ENCODE measurements at places on chromosomes 4 and X.

GRCh38 chrX:54747733-54748393, 50.2 kb downstream of the ITIH6 start:
- no peak for DNase-seq

- DNase-seq = no peak
These were observed 77.3 kb upstream of the TMEM47 start for GRCh38 chrX:34734383-34734782.

DNA sequence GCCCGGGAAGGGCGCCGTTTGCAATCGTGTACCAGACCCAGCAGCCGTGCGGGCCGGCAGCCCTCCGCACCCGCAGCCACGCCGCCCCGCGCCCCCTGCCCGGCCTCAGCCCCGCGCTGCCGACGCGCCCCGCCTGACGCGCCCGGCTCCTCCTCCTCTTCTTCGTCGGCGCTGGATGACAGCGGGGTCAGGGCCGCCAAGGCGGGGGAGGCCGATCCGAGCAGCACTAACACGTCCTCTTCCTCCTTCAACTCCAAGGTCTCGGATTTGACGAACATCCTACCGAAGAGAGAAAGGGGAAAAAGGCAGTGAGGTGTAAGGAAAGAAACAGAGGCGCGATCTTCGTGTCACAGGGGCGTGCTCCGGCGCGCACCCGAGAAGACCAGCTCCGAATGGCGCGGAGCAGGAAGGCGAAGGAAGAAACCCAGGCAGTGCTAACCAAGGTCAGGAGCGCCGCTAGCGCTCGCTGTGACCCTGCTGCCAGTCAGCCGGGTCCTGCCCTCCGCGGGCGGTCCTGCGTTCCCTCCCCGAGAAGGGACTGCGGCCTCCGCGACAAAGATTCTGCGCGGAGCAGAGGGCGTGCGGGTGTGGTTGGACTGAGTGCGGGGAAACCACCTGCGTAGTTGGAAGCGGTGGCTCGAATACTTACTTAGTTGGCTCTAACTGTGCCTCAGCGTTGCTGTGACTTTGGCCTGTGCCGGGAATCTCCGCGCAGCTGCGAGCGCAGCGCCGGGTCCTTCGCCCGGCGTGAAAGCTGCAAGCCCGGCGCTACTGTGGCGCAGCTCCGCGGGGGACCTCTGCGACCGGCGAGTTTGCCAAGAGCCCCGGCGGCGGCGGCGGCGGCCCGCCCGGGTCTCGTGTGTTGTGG, 548 bp downstream of the NEUROG2 start:
- no peak for DNase-seq

DNA sequence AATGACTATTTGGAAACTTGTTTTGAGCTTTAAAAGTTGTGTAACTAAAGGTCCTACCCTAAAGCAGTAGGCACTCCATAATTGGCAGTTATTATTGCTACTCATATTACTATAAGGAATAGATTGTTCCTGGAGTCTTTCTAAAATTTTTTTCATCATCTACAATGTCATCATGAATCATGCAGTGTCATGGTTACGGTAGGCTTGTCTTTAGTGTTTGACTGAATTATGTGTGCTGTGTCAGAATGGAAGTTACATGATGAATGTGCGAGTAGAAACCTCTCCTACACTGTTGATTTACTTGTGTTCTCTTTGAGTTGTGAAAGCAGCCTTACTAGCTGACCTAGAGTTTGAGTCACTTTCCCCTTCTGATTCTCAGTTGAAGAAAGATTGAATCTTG, 1099.9 kb downstream of the RAPGEF2 start:
- no peak for DNase-seq

- no peak for DNase-seq
These were observed 108.1 kb upstream of the STOX2 start for GRCh38 chr4:183797011-183797444.

DNA sequence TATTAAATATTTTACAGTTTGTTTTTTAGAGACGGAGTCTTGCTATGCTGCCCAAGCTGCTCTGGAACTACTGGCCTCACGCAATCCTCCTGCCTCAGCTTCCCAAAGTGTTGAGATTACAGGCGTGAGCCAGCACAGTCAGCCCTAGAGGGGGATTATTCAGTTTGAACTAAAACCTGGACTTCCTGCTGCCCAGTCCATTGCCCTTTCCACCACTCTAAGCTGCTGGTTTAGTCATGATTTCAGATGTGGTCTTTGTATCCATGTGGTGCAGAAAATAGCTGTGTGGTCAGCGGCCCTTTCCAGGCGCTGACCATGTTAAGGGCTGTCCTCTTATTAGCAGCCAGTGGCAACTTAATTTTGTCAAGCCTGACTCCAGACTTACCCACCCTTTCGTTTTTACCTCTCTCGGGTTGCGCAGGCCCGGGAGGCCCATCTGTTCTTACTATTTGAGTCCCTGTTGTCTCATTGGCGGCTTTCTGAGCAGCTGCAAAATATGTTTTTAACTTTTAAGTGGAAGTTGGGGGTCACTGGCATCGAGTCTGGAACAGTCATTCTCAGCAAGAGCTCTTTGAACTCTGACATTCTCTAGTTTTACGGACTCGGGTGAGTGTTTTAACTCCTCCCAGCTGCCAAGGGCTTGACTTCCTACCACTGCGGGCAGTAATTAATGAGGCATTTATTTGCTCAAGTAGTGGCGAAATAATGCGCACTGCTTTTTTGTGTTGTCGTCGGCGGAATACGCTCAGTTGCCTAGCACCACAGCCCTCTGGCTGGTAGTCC, 773 bp upstream of the VMA21 start:
- no peak for DNase-seq

DNA sequence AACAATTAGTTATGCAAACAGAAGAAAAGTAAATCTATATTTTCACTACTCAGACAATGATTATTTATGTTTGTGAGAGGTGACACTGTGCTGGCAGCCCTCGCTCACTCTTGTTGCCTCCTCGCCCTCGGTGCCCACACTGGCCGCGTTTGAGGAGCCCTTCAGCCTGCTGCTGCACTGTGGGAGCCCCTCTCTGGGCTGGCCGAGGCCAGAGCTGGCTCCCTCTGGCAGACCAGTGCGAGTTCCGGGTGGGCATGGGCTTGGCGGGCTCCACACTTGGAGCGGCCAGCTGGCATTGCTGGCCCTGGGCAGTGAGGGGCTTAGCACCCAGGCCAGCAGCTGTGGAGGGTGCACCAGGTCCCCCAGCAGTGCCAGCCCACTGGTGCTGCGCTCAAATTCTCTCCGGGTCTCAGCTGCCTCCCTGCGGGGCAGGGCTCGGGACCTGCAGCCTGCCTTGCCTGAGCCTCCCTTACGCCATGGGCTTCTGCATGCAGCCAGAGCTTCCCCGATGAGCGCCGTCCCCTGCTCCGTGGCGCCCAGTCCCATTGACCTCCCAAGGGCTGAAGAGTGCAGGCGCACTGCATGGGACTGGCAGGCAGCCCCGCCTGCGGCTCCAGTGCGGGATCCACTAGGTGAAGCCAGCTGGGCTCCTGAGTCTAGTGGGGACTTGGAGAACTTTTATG, 902.6 kb downstream of the PDHA2 start:
- no peak for DNase-seq

DNA sequence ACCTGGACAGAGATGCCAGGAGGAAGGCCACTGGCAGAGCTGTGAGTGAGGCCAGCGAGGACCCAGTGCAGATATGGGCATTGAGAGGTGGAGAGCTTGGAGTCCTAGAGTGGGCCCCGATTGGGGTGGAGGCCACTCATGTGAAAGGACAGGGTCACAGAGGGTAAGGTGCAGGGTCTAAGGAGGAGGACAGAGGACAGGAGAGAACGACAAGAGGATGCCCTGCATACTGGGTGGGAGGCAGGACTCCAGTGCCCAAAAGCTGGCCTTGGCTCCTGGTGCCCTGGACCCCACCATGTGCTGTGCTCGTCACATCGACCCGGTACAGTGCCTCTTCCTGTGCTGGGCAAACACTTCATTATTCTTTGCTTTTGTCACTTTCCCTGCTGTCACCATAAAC, 66.7 kb downstream of the NAT8L start:
- no peak for DNase-seq

DNA sequence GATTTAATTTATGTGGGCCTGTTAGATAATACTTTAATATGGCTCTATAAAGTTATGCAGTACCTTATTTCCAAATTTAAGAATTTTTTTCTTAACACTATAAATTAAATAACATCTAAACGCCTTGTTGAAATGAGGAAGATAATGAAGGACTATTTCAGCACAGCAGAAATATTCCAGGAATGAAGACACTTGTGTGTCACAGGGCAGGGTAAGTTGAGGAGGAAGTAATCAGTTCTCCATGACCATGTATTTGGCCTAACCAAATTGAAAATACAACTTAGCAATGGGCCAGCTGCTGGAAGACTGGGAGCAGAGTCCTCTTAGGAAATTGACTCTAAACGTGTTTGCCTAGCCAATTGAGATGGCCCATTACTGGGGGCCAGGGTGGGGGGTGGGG, 16.9 kb downstream of the CXCL3 start:
- no peak for DNase-seq

GRCh38 chrX:109774706-109775105, 41.6 kb upstream of the ACSL4 start:
- DNase-seq = no peak

- no peak for DNase-seq
These were observed 34.6 kb downstream of the BCLAF3 start for GRCh38 chrX:19956306-19956705.

GRCh38 chrX:41406201-41406600, 40.9 kb upstream of the NYX start:
- DNase-seq = no peak

GRCh38 chrX:133097031-133097430, at the start of gene USP26:
USP26 (minus strand) TSS chrX:133097109; CDS start chrX:133028220, 68,889 bp downstream.
- no peak for DNase-seq

DNA sequence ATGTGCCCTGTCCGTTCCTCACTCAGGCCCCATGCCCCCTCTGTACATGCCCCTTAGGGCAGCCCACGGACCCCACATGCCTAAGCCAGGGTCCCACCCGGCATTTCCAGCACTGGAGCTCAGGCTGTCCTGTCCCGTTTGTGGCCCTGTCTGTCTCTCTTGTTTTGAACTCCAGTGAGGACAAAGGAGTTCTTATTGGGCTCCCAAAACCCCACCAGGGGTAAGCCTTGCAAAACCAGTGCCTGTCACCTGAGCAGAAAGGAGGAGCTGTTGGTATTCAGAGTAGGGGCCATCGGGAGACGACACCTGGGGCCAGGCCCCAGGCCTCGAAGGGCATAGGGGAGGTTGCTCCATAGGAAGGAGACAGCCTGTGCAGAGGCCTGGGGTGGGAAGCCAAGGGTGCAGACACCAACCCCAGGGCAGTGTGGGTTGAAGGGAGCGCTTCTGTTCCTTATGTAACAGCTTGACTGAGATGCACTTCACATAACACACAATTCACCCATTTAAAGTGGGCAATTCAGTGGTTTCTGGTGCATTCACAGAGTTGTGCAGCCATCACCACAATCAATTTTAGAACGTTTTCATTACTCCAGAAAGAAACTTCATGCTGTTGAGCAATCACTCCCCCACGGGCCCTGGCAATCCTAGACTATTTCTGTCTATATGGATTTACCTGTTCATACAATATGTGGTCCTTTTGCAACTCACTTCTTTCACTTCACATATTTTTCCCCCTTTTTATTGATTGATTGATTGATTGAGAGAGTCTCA, 31.7 kb downstream of the MAN2B2 start:
- DNase-seq = no peak

GRCh38 chrX:776529-777230, 146.1 kb downstream of the SHOX start:
- no peak for DNase-seq

DNA sequence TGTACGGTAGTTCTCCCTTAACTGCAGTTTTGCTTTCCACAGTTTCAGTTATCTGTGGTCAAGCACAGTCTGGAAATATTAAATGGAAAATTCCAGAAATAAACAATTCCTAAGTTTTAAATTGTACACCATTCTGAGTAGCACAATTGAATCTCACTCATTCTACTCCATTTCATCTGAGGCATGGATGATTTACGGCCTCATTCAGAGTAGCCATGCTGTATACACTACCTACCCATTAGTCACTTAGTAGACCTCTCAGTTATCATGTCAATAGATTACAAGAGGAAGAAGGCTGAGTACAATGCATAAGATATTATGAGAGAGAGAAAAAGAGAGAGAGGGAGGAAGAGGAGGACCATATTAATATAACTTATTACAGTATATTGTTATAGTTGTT, 77.5 kb downstream of the ENOX2 start:
- no peak for DNase-seq

- DNase-seq = no peak
These were observed 393.5 kb upstream of the PITX2 start for GRCh38 chr4:111016416-111016815.

- DNase-seq = no peak
These were observed 29.6 kb downstream of the TRIM2 start for GRCh38 chr4:153233761-153234371.

- DNase-seq = no peak
These were observed 752 bp downstream of the MBTPS2 start for GRCh38 chrX:21840193-21840545.

DNA sequence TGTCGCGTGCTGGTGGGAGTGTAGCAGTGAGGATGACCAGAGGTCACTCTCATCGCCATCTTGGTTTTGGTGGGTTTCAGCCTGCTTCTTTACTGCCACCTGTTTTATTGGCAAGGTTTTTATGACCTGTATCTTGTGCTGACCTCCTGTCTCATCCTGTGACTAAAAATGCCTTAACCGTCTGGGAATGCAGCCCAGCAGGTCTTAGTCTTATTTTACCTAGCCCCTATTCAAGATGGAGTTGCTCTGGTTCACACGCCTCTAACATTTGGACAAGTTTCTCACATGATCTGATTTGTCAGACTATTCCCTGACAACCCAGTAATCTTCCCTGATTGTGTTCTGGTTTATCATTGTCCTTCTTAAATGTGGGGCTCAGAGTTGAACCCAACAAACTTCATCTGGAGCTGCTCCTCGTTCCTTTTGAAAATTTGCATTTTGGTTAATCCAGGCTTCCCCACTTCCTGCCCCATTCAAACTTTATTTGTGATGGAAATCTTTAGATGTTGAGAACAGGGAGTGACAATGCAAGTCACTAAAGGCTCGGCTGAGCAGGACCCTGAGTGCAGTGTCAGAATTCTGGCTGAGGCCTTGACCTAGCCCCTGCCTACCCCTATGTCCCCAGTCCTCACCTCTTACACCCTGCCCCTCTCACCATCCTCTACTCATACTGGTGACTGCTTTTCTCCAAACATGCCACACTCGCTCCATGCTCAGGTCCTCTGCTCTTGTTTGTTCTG, 226.8 kb downstream of the STIM2 start:
- DNase-seq = no peak

GRCh38 chr4:67697860-67698687, 2.9 kb downstream of the UBA6 start:
- DNase-seq = no peak

- peak; percentile 43 for DNase-seq
These were observed 68.0 kb upstream of the MSX1 start for GRCh38 chr4:4791299-4792111.

- DNase-seq = no peak
These were observed 172.2 kb downstream of the DCLK2 start for GRCh38 chr4:150250293-150250997.

GRCh38 chrX:15744181-15744867, 6.3 kb downstream of the CA5B start:
- DNase-seq = no peak

DNA sequence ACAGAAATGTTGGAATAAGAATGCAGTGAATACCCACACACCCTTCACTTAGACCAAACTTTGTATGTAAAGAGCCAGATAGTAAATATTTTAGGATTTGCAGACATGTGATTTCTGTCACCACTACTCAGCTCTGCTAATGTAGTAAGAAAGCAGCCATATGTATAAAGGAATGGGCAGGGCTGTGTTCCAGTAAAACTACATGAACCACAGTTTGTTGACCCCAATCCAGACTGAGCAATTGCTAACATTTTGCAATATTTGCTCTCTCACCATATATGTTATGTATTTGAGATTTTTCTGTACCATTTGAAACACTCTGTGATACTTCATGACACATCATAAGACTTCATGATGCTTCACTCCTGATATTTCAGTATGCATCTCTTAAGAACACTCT, 32.0 kb upstream of the TBC1D1 start:
- no peak for DNase-seq

Data from hippocampal formation (tissue), 2 donors.